ENCODE measurements at places on chromosomes 12 and 14.

GRCh38 chr12:63849106-63849620, 4.7 kb downstream of the SRGAP1 start:
- no peak overlapping the region for H3K4me3 ChIP-seq
- H3K27ac ChIP-seq, result no peak overlapping the region
- H3K27me3 ChIP-seq, result no peaks in the 10 kb centered on the region
- no peaks in the 10 kb centered on the region for H3K36me3 ChIP-seq

DNA sequence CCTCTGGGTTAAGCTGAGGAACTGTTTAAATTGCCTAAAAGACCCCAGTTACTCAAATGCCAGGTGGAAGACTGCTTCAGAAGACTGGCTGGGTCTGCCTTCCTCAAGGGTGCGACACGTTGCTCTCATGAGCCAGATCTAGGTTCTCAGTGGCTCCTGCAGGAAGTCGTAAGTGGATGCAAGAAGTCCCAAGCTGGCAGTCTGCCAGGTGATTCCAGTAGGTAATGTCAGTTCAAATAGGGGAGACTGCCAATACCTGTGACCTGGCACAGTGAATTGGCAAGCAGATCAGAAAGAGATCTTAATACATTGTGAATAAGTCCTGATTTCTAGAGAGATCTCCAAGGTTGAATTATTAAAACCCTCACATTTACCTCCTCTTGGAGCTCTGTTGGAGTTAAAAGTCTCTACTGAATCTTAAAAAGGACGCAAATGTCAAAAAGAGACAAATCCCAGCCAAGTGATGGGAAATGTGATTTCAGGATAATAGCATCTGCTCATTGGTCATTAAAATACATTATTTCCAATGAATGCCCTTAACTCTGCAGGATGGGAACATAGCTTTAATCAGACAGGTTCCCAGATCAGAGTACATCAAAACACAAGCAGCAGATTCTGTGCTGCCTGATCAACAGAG, 98.8 kb upstream of the FRMD6 start:
- no peaks in the 10 kb centered on the region for H3K36me3 ChIP-seq
- H3K27me3 ChIP-seq, result no peaks in the 10 kb centered on the region
- peaks cover 43% of the 10 kb centered on the region for H3K4me1 ChIP-seq
- DNase-seq, result no peak
- no peak overlapping the region for H3K4me3 ChIP-seq

- no peaks in the 10 kb centered on the region for H3K27me3 ChIP-seq
- no peaks in the 10 kb centered on the region for H3K4me1 ChIP-seq
- H3K27ac ChIP-seq, result no peak overlapping the region
- no peak for DNase-seq
- H3K36me3 ChIP-seq, result no peaks in the 10 kb centered on the region
These were observed 68.7 kb upstream of the MED13L start for GRCh38 chr12:116346222-116346621.

DNA sequence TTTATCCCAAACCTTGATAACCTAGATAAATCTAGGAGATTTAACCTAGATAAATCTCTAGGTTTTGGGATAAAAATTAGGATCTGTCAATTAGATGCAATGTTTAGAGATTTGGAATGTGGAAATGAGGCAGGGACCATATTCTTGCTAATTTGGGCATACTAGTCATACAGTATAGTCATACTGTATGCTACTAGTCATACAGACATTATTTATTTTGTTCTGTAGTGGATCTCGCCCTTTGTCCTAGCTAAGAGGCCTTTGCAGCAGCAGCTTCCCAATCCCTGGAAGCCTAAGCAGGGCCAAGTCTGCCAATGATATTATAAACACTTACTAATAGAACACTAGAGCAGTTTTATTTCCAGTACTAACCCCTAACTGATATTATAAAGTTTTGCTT, 136.4 kb downstream of the CEP128 start:
- DNase-seq, result no peak
- H3K4me3 ChIP-seq, result no peak overlapping the region
- H3K27me3 ChIP-seq, result no peaks in the 10 kb centered on the region
- H3K27ac ChIP-seq, result no peak overlapping the region
- H3K36me3 ChIP-seq, result no peaks in the 10 kb centered on the region

GRCh38 chr12:108671110-108671509, 37.4 kb upstream of the SELPLG start:
- no peak overlapping the region for H3K27ac ChIP-seq
- no peak for DNase-seq
- no peak overlapping the region for H3K4me3 ChIP-seq
- no peaks in the 10 kb centered on the region for H3K4me1 ChIP-seq
- H3K27me3 ChIP-seq, result no peaks in the 10 kb centered on the region
- H3K36me3 ChIP-seq, result peaks cover 13% of the 10 kb centered on the region

DNA sequence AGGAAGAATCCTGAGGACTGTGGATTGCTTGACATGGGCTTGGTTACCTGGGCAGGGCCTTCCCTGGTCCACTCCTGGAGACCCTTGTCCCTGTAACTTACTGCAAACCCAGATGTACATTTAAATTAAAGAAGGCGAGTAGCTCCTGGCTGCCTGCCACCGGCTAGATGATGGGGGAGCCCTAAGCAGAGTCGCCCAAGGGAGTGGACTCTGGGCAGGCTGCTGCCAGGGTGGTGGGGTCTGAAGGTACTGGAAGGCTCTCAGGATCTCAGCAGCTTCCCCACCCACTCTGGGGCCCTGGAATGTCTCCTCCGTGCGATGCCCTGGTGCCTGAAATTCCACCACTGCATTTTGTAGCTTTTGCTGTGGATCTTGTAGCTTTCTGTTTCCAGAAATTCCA, 74.7 kb downstream of the FBXL14 start:
- H3K27ac ChIP-seq, result peak overlapping the region; percentile 71
- H3K36me3 ChIP-seq, result no peaks in the 10 kb centered on the region
- H3K27me3 ChIP-seq, result no peaks in the 10 kb centered on the region
- H3K4me1 ChIP-seq, result peaks cover 31% of the 10 kb centered on the region
- DNase-seq, result no peak

DNA sequence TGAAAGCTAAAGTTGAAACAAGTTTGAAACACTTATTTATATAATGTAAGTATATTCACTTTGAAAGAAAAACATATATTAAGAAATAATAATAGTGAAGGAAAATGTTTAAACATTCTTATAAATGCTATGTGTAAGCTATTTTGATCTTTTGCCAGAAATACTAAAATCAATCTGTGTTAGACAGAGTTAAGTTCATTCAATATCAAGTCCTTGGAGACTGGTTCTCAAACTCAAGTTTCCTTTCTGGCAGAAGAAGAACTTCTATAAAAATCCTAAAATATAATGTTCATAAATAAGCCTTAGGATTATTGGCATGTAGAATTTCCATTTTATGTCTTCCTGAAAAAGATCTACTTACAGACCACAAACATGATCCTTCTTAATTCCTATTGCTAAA, 45.3 kb downstream of the TAOK3 start:
- DNase-seq, result no peak
- no peak overlapping the region for H3K4me3 ChIP-seq
- H3K27ac ChIP-seq, result no peak overlapping the region
- no peaks in the 10 kb centered on the region for H3K36me3 ChIP-seq

DNA sequence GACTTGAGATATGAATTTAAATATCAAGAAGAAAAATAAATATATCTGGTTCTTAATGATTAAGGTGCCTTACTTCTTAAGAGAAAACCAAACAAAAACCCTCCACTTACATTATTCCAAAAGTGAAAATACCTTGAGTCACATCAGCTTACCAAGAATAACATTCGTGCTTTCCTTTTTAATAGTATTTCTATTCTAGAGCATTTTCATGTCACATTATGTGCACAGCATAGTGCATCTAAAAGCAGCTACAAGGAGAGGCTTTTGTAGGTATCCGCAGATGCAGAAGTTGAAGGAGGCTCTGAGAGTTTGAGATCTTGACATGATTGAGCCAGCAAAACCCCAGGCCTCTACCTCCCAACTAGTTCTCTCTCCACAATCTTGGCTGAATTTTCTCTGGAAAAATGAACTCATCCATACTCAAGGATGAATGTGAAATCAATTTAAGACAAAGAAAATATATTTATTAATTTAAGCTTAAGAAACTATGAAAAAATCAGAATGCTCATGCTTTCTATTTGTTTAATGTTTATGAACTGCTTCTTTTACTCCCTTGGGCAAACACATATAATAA, 275.0 kb downstream of the AKAP6 start:
- peaks cover 1% of the 10 kb centered on the region for H3K4me1 ChIP-seq
- no peaks in the 10 kb centered on the region for H3K27me3 ChIP-seq
- no peak for DNase-seq

DNA sequence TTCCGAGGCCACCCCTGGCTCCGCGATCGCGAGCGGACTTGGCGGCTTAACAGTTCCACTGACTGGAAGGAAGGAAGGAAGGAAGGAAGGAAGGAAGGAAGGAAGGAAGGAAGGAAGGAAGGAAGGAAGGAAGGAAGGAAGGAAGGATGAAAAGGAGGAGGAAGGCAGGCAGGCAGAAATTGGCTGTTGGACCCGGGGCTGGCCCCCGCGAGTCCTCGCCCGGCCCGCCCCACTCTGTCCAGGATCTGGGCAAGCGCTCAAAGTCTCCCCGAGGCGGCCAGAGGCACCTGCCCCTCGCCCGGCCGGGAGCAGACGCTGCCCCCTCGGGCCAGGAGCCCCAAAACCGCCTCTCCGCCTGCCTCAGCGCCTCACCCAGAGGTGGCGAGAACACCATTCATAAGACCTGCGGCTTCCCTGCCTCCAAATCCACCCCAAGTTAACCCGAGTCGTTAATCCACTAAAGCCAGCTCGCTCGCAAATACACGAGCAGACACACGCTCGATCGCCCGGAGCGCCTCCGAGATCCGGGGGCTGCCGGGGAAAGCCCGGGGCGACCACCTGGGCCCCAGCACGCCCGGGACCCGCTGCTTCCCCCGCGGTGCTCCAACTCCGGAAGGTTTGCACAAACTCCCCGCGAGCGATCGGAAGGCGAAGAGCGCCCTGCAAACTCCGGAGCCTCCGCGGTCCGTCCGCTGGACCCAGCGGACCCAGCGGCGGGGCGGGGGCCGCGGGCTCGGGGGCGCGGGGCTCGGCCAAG, 844 bp downstream of the DPF3 start:
- H3K27ac ChIP-seq, result no peak overlapping the region
- H3K36me3 ChIP-seq, result no peaks in the 10 kb centered on the region
- peak overlapping the region; percentile 56 for H3K4me3 ChIP-seq
- no peak for DNase-seq
- peaks cover 22% of the 10 kb centered on the region for H3K4me1 ChIP-seq

DNA sequence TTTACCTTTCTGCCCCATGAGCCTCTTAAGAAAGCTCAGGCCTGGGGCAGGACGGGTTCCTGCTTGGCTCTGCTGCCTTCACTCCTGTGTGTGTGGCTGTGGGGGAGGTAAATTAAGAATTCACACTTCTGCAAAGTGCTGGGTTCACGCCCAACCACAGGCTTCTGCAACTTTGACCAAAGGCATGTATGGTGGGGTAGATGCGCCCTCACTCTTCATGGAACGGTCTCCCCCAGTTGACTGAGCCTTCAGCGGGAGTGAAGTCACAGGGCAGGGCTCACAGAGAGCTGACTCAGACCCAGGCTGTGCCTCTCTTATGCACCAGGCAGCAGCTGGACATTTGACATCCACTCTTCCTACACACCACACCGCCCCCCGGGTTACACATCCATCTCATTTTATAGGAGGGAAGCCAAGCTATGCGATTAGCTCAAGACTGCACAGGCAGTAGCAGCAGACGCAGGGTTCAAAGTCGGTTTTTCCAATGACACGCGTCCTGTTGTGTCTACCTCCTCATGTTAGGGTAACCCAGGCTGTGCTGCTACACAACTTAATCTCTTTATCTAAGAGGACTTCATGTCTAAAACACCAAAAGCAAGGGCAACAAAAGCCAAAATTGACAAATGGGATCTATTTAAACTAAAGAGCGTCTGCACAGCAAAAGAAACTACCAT, 15.4 kb upstream of the BCL11B start:
- no peak overlapping the region for H3K27ac ChIP-seq
- no peaks in the 10 kb centered on the region for H3K36me3 ChIP-seq
- H3K4me1 ChIP-seq, result no peaks in the 10 kb centered on the region
- H3K27me3 ChIP-seq, result peaks cover 10% of the 10 kb centered on the region
- H3K4me3 ChIP-seq, result no peak overlapping the region
- DNase-seq, result no peak

GRCh38 chr12:104596134-104596799, 139.5 kb downstream of the CHST11 start:
- H3K36me3 ChIP-seq, result no peaks in the 10 kb centered on the region
- no peak overlapping the region for H3K27ac ChIP-seq
- no peaks in the 10 kb centered on the region for H3K27me3 ChIP-seq
- H3K4me1 ChIP-seq, result peaks cover 35% of the 10 kb centered on the region
- H3K4me3 ChIP-seq, result no peak overlapping the region

DNA sequence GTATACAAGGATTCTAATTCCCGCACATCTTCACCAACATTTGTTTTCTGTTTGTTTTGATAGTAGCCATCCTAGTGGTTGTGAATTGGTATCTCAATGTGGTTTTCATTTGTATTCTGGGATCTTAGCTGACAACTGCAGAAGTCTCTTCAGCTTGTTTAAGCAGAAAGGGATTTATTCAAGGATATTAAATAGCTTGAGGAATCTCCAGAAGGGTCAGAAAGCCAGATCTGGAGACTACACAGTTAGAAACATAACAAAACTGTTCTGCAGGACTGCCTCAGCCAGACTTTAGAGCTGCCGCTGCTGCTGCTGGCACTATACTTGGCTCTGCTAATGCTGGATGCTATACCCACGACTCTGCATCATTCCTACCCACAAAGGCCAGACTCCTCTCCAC, 13.4 kb upstream of the CDKL1 start:
- no peak for DNase-seq
- no peaks in the 10 kb centered on the region for H3K36me3 ChIP-seq
- H3K27me3 ChIP-seq, result no peaks in the 10 kb centered on the region
- no peaks in the 10 kb centered on the region for H3K4me1 ChIP-seq

DNA sequence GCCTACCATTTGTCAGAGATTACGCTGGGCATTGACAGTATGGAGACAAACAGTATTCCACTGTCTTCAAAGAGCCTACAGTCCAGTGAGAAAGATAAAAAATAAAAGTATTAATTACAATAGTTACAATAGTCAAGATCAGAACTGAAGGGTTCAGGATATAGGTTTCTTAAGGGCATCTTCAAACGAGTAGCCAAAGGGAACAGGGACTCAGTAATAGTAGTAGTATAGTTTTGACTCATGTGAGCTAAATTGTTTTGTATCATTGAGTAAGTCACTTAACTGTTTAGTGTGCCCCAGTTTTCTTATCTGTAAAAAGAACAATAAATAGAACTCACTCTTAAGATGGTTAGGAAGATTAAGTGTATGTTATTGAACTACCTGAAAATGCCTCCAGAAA, 123.6 kb downstream of the METTL25 start:
- H3K36me3 ChIP-seq, result no peaks in the 10 kb centered on the region
- no peak for DNase-seq
- H3K4me1 ChIP-seq, result no peaks in the 10 kb centered on the region
- no peak overlapping the region for H3K4me3 ChIP-seq
- no peaks in the 10 kb centered on the region for H3K27me3 ChIP-seq
- no peak overlapping the region for H3K27ac ChIP-seq

GRCh38 chr12:63804746-63805145, 25.0 kb downstream of the RXYLT1 start:
- no peaks in the 10 kb centered on the region for H3K4me1 ChIP-seq
- no peak for DNase-seq
- H3K27ac ChIP-seq, result no peak overlapping the region
- no peak overlapping the region for H3K4me3 ChIP-seq
